Fibroblast of skin of abdomen (primary cell): ENCODE measurements at places on chromosomes 11 and 22.

DNA sequence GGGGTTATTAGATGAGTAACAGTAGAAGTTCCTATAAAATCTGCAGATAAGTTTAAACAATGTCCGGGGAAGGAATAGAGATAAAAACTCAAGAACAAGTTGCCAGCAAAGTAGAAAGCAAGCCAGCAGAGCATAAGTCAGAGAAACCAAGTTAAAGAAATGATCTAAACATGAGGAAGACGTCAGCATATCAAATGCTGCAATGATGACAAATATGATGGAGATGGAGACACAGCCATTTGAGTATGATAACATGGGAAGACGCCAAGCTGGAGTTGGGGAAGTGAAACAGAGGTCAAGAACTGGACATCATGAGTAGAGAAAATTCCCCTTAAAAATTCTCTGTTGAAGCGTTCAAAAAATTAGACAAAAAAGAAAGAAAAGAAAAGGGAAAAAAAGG, 571.5 kb downstream of the CNTN5 start:
- DNase-seq: no peak

DNA sequence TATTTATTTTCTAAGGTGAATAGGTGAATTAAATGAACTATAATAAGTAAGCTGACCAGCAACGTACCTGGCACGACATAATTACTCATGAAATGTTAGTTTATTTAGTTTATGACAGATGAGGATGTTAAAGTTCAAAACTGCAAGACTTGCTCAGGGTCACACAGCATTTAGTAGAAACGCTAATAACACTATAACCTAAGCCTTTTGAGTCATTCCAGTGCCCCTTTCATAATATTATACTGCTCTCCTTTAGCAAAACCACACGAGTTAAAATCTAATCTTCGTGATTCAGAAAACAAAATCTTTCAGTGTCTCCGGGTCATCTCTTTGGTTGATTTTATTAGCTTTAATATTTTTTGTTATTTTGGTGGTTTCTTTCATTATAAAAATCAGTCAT, 39.6 kb downstream of the BTBD10 start:
- no peak for DNase-seq

- no peak for DNase-seq
Observed at GRCh38 chr22:26303475-26303874, 125.6 kb upstream of the ASPHD2 start.

- no peak for DNase-seq
Observed at GRCh38 chr11:30489076-30489475, 97.1 kb downstream of the MPPED2 start.

DNA sequence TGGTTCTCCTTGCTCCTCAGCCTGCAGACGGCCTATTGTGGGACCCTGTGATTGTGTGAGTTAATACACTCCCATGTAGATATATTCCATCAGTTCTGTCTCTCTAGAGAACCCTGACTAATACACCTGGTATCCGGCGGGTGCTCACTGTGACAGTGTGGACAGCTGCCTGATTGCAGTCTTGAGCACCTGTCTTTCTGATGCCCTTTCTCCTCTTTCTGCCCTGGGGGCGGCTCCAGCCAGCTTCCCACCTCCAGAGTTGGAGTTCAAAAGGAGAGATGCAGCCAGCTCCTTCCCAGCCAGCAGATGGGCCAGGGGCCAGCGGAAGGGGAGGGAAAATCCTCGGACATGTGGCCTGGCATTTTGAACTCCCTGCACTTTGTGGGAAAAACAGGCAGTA, 15.0 kb downstream of the SMIM38 start:
- no peak for DNase-seq

- peak; percentile 69 for DNase-seq
Observed at GRCh38 chr22:47053726-47054141, 291.3 kb downstream of the TBC1D22A start.

GRCh38 chr11:110909336-110909735, 197.1 kb upstream of the ARHGAP20 start:
- DNase-seq: no peak

DNA sequence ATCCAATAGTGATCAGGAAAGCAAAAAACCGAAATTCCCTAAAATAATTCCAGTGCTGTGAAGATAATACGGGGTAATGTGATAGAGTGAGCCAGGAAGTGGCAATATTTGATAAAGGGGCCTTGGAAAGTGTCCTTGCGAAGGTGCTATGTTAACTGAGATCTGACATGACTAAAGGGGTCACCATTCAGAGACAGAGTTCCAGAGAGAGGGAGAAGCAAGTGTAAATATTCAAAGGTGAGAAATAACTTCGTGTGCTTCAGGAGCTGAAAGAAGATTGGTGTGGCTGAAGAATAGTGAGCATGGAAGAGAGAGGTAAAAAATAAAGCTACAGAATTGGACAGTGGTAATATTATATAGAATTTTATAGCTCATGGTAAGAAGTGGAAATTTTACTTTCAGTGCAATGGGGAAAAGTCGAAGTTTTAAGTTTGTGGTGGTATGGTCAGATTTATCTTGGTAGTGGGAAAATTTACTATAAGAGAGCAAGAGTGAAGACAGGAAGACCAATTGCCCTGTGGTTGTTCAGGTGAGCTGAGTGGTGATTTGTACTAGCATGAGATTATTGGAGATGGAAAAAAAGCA, 164.5 kb downstream of the JRKL start:
- DNase-seq: no peak
